ENCODE measurements at places on chromosomes 3 and 15.

- DNase-seq = no peak
These were observed 394.1 kb downstream of the PTPRG start for GRCh38 chr3:61955483-61955882.

DNA sequence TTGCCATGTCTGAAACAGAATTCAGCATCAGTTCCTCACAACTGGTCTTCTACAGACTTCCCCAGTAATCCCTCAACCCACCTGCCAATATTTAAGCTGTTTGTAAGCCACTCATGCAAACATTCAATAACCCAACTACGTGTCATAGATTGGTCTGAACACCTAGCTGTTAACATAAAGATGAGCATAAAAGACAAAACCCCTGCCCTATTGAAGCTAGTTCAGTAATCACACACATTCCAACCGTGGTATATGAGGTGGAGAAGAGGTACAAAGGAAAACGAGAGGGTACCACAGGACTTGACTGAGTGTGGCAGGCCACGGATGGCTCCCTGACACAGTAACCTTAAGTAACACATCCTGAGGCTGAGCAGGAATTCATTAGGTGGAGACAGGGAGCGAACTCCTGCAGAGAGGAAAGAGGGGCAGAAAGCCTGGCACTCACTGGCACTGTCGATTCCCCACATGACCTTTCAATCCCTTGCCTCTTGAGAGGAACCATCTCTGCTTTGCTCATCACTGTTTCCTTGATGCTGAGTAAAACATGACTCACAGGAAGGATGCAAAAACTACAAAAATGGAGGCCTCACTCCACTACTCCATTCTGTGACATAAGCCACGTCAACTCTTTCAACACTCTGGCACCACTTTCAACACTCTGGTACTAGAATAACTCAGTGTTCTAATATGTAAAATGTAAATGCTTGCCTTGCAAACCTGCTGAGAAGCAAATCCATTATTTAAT lies 31.3 kb downstream of the RPN1 start:
- DNase-seq = no peak

GRCh38 chr3:147371771-147372340 lies 34.5 kb downstream of the ZIC4 start:
- DNase-seq = no peak

DNA sequence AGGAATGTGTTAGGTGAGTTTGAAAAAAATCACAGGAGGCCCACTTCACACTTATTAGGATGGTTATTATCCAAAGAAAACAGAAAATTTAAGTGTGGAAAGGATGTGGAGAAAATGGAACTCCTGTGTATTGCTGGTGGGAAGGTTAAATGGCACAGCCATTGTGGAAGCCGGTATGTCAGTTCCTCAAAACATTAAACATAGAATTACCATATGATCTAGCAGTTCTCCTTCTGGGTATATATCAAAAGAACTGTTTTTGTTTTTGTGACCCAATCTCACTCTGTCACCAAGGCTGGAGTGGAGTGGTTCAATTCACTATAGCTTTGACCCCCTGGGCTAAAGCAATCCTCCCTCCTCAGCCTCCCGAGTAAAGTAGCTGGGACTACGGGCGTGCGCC lies 10.4 kb upstream of the ZFYVE19 start:
- no peak for DNase-seq

GRCh38 chr3:48026951-48027908 lies 11.0 kb upstream of the MAP4 start:
- no peak for DNase-seq

DNA sequence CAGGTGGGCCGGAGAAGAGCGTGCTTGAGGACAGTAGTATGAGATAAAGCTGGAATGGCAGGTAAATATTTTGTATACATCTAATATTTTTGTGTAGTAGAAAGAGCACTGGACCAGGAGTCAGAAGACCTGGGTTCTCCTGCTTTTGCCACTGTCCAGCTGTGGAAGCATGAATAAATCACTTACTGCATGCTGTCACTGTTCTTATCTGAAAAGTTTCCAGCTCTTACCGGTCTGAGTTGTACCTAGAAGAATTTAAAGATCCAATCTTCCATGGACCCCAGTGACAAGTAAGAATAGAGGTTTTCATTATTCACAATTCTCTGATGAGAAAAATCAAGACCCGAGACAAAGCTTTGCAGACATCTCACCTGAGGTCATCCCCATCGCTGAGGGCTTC lies 5.9 kb downstream of the XPC start:
- no peak for DNase-seq

GRCh38 chr3:58474967-58475578 lies 16.8 kb upstream of the KCTD6 start:
- DNase-seq = no peak

DNA sequence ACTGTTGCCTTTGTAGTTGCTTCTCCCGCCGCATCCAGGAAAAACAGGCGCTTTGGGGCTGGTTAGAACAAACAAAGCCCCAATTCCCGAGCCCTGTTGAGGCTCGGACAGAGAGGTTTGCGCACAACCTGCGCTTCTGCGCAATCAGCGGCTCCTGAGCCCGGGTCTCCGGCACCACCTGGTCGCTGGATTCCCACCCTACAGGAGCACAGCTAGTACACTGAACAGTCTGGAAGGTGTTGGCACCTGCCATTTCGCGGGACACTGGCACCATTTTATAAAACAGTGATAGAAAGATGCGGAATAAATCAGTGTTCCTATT lies 13.8 kb downstream of the ZIC4 start:
- DNase-seq = no peak

- DNase-seq = no peak
These were observed 266.8 kb downstream of the TLE3 start for GRCh38 chr15:69830876-69831275.

- no peak for DNase-seq
These were observed 20.4 kb upstream of the MAP6D1 start for GRCh38 chr3:183845608-183846288.

GRCh38 chr3:28726840-28727239 lies 378.2 kb upstream of the AZI2 start:
- DNase-seq = no peak

- DNase-seq = no peak
These were observed 8.0 kb upstream of the CBLB start for GRCh38 chr3:105876780-105877327.

- no peak for DNase-seq
These were observed 77.3 kb downstream of the RORA start for GRCh38 chr15:61151791-61152190.

DNA sequence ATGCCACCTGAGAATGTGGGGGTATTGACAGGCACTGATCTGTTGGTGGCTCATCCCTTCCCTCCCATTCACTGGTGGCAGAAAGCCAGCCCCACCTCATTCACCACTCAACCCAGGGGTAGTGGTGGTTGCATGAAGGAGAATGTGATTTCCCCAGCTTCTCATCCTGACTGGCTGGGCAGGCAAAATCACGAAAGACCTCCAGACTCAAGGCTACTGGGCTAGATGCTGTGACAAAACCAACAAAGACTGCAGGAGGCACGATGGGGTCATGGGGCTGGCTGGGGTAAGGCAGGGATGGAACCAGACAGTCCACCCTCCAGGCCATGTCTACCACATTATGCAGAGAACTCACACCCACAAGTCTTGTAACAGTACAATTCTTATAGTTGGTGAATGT lies 33.9 kb downstream of the FSTL1 start:
- no peak for DNase-seq

- no peak for DNase-seq
These were observed 12.3 kb upstream of the MFSD1 start for GRCh38 chr3:158789592-158789991.

- no peak for DNase-seq
These were observed 457.7 kb upstream of the THRB start for GRCh38 chr3:24952388-24952787.

DNA sequence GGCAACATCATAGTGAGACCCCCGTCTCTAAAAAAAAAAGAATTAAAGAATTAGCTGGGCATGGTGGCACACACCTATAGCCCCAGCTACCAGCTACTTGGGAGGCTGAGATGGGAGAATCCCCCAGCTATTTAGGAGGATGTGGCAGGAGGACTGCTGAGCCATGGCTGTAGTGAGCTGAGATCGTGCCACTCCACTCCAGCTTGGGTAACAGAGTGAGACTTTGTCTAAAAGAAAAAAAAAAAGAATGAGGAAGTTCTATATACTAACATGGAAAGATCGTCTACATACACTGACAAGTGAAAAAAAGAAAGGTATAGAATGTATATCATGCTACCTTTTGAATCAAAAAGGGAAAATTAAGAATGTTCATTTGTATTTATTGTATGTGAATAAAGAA lies 83.9 kb upstream of the CDAN1 start:
- no peak for DNase-seq

DNA sequence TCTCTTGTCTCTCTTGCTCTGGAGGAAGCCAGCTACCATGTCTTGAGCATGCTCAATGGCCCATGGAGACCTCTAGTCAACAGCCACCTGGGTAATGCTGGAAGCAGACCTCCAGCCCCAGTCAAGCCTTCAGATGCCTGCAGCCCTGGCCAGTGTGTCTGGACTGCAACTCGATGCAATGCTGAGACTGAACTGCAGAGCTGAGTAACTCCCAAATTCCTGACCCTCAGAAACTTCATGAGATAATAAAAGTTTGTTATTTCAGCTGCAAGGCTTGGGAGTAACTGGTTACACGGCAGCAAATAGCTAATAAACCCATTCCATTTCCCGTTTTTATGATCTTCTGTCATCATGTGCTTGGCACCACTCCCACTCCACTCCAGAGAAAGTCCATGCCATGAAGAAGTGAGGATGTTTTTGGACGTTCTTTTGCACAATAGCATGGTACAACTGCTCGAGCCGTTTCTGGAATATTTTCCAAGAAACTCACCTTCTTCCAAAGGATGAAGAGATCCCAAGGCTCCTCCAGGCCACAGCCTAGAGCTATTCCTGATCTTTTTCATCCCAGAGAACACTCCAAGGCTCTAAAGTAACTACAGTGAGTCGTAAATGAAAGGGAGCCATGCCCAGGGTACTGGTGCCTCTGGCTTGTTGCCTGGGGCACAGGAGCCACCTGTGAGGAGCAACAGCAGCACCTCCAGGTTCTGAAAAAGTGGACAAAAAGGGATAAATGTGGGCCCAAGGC lies 72.0 kb upstream of the KLF13 start:
- no peak for DNase-seq

- no peak for DNase-seq
These were observed 281.9 kb upstream of the C2CD4B start for GRCh38 chr15:62446984-62447383.
